ENCODE measurements at places on chromosomes 3 and 15. TPM values are rescaled to one million over a fixed set of nuclear protein-coding genes. Genes with fewer than 3 reads are reported as not detected.

- no peak for DNase-seq
These were observed 2.5 kb downstream of the VILL start for GRCh38 chr3:37993067-37993455.

DNA sequence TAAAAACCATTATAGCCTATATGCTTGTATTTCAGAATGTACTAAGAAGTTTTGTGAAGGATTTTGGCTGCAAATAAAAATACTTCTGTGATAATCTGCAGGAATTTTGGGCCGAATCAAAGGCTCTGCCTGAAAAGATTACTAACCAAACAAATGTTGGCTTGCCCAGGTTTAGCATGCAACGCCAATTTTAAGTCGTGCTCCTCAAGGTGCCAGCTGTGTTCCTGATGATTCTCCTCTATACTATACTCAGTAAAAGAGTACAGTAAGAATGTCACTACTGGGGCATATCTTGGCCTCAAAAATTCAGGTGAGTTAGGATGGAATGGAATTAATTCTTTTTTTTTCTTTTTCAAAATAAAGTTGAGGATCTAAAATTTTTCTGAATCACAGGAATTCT is 150.8 kb upstream of the TSPAN3 start:
- DNase-seq, result no peak

- no peak for DNase-seq
These were observed 507.5 kb downstream of the SHQ1 start for GRCh38 chr3:72340476-72341379.

DNA sequence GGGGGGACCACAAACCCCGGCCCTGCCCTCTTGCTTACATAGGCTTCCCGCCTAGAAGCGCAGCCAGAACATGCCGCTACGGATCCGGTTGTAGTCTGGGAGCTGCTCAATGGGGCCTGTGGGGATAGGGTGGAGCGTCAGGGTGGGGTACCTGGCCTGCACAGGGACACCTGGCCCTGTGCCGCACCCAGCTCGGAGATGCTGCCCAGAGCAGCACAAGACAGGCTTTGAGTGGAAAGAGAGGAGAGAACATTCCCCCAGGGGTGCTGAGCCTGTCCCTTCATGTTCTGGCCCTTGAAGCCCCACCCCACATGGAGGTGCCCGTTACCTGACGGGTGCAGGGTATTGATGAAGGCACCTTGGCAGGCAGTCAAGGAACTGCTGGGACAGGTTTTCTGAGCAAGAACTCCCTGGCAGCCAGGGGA is 4.0 kb upstream of the COL7A1 start:
- DNase-seq, result no peak

- DNase-seq, result no peak
These were observed 513.6 kb upstream of the KCNMB2 start for GRCh38 chr3:178022599-178022998.

DNA sequence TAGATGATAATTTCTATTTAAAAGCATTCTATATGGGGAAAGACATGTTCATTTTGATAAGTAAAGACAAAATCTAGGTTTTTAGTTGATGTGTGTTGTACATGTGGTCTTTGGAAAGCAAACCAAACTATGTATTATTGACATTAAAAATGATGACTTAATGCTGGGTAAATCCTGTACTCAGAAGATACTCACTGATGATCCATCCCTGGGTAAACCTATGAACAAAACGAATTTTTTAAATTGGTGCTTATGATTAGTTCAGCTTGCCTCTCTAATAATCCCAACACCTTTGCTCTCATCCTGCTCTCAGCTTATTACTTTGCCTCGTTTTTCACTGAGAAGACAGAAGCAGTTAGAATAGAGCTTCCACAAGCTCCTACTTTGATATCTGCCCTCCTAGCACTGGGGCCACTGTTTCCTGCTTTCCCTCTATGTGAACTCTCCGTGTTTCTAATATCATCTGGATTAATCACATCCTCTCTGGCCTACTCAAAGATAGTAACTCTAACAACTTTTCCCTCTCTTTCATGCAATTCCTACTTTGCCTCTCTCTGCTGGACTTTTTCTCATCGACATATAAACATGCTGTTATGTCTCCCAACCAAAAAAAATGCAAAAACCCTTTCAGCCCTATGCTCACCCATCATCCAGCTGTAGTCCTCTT is 29.3 kb downstream of the RARRES1 start:
- DNase-seq, result no peak

DNA sequence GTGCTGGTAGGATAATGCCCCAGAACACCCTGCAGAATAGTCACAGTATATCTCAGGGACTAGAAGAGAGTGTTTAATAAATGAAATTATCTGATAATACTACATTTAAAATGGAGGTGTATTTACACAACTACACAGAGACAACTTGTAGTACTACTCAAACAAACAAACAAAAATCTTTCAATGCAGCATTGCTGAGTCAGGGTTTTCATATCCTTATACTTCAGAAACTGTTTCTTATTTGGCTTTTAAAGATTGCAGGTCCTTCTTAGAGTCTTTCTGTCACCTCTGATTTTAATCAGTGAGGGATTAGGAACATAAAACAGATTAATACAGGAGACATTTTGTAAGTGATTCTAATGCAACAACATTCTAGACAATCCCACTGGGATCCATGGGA is 57.4 kb downstream of the EPHA3 start:
- DNase-seq, result no peak

- no peak for DNase-seq
These were observed 54.5 kb downstream of the GABRG3 start for GRCh38 chr15:27025481-27025966.

DNA sequence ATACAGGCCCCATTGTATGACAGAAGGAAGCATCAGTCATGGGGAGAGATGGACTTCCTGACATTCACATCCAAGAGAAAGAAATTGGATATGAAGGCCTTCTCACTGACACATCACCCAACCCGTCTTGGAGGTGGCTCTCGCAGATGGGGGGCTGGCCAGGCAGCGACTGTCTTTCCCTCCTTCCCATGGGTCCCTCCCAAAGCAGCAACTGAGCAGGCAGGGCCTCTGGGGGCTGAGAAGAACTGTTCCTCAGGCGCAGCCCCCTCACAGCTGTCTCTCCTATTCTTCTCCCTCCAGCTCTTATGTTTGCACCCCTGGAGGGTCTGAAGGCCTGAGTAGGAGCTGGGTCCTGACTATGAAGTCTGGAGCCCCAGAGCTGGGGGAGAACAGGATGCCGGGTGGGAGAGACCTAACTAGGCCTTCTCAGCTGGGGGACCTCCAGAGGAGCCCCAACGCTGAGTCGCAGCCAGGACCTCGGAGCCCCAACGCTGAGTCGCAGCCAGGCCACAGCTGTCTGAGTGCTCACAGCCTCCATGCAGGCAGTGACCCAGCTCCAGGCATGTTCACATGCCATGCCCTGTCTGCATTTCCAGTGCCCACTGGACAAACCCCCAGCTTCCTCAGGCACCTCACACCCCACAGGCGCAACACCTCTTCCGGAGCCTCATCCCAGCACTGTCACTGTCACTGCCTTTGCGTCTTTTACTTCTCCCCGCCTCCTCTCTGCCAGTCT is 29.6 kb downstream of the UMPS start:
- no peak for DNase-seq

- no peak for DNase-seq
These were observed 576.2 kb downstream of the TUSC7 start for GRCh38 chr3:117285737-117286136.

GRCh38 chr15:59313641-59314332 is 58.9 kb downstream of the MYO1E start:
- no peak for DNase-seq

- no peak for DNase-seq
These were observed 54.0 kb upstream of the ANKRD28 start for GRCh38 chr3:15851735-15852134.

DNA sequence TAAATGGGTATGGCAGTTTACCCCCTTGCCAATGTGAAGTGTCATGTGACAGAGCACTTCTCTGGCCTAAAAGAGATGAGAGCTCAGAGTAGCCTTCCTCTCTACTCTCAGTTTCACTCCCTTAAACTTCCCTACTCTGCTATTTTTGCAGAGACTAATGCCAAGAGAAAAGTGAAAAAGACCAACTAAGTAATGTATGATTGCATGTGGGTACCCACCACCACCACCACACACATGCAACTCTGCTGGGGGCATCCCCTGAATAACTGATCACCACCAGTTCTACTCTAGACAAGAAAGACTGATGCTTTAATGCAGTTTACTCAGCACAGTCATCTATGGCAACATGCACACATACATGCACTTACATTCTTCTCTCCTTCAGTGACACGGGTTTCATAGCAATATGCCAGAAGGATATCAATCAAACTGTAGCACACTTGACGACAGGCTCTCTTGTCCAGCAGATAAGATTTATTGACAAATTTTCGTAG is 31.3 kb downstream of the SHQ1 start:
- no peak for DNase-seq

DNA sequence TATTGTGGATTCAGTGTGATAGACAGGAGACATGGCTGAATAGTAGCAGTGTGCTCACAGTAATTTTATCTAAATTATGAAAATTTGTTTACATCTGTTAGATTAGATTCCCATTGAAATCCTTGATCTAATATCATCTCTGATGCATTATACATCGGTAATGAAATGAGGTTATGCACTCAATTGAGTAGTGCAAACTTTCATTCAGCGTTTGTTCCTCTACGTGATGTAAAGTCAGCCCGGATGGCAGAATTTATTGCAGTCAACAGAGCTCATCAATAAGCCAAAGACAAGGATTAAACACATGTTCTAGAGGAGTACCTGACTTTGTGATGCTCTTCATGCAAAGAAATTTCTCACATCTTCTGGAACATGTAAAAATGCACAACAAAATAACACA is 549.2 kb downstream of the GOLGA6L6 start:
- no peak for DNase-seq

GRCh38 chr3:56488812-56489600 is 20.7 kb upstream of the ERC2 start:
- DNase-seq, result no peak

DNA sequence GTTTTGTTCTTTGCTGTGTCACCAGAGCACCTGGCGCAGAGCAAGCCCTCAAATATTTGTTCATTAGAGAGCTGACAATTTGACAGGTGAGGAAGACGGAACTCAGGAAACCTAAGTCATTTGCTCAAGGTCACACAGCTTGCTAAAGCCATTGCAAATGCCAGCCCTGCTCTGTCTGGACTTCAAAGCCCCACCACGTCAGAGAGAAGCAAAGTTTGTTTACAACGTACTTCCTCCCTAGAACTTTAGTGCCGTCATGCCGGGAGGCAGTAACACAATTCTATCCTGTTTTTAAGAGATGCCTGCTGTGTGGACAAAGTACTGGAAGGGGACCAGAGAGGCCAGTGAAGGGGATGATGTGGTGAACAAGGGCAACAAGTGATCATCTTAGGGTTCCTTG is 216.6 kb upstream of the PRICKLE2 start:
- DNase-seq, result no peak

GRCh38 chr3:3110749-3111361 is 681 bp upstream of the IL5RA start:
- DNase-seq, result no peak

- DNase-seq, result no peak
These were observed 76.4 kb upstream of the MFGE8 start for GRCh38 chr15:88989578-88989977.

- DNase-seq, result no peak
These were observed 853.5 kb downstream of the TUSC7 start for GRCh38 chr3:117563063-117563462.

- DNase-seq, result no peak
These were observed 100.6 kb upstream of the SLC24A5 start for GRCh38 chr15:48020166-48020565.

DNA sequence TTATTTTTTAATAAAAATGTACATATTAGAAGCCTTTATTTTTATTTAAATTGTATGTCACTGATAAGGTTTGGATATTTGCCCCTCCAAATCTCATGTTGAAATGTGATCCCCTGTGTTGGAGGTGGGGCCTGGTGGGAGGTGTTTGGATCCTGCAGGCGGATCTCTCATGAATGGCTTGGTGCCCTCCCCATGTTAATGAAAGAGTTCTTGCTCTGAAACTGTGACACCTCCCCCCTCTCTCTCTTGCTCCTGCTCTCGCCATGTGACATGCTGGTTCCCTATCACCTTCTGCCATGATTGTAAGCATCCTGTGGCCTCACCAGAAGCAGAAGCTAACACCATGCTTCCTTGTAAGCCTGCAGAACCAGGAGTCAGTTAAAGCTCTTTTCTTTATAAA is 13.0 kb downstream of the AGTR1 start:
- DNase-seq, result no peak

DNA sequence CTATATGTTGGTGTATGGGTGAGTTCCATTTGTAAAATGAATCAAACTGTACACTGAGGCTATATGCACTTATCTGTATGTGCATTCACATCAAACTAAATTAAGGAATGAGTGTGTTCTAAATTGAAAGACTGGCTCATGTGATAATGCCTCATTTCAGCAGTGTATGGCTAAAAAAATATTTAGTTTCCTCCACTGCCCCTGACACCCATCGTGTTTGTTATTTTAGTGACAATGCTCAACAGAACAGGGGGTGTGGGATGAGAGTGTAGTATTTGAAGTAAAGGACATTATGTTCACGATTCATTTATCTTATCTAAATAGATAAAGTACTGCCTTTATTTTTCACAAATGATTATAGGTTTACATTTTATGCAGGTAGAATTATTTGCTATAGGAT is 301.1 kb upstream of the ARPP21 start:
- no peak for DNase-seq

GRCh38 chr3:31891876-31892455 is 89.1 kb downstream of the OSBPL10 start:
- no peak for DNase-seq

Gene CLDN1
- total RNA-seq, result 59.6 TPM

Gene EEF1AKMT4
- total RNA-seq, result 13.4 TPM

Gene C3orf20
- total RNA-seq, result not detected

Gene EXD1
- not detected for total RNA-seq

Gene ST3GAL6
- 5.3 TPM for total RNA-seq

Gene ANKRD63
- total RNA-seq, result not detected

Gene HAUS2
- total RNA-seq, result 28.5 TPM

Gene DNAH12
- not detected for total RNA-seq

Gene CNBP
- 304 TPM for total RNA-seq

Gene ADCY5
- total RNA-seq, result 0.72 TPM

Gene NANOGP8
- 1.6 TPM for total RNA-seq

Gene PROK2
- total RNA-seq, result 0.62 TPM

Gene LRRC31
- not detected for total RNA-seq

Gene MYL3
- not detected for total RNA-seq

Gene GRM2
- total RNA-seq, result 0.57 TPM

Gene SLC51A
- total RNA-seq, result not detected

Gene WDR6
- total RNA-seq, result 78.0 TPM

Gene GPR27
- total RNA-seq, result 2.9 TPM

Gene PCLAF
- total RNA-seq, result 41.4 TPM

Gene KNL1
- 17.8 TPM for total RNA-seq
